CD4-positive, alpha-beta T cell (primary cell): ENCODE measurements at places on chromosomes 5 and 9.

GRCh38 chr5:67104859-67105258 lies 91.7 kb downstream of the CD180 start:
- DNase-seq, result no peak

- no peak for DNase-seq
Measured at GRCh38 chr5:179163236-179164155, 103.3 kb downstream of the ZNF354C start.

GRCh38 chr5:82772281-82772680 lies 304.9 kb downstream of the TMEM167A start:
- no peak for DNase-seq

- DNase-seq, result no peak
Measured at GRCh38 chr9:18327121-18327520, 146.8 kb upstream of the ADAMTSL1 start.

- DNase-seq, result no peak
Measured at GRCh38 chr5:18270635-18271338, 636.5 kb downstream of the TAF11L14 start.
